ENCODE measurements at places on chromosomes 4 and X.

DNA sequence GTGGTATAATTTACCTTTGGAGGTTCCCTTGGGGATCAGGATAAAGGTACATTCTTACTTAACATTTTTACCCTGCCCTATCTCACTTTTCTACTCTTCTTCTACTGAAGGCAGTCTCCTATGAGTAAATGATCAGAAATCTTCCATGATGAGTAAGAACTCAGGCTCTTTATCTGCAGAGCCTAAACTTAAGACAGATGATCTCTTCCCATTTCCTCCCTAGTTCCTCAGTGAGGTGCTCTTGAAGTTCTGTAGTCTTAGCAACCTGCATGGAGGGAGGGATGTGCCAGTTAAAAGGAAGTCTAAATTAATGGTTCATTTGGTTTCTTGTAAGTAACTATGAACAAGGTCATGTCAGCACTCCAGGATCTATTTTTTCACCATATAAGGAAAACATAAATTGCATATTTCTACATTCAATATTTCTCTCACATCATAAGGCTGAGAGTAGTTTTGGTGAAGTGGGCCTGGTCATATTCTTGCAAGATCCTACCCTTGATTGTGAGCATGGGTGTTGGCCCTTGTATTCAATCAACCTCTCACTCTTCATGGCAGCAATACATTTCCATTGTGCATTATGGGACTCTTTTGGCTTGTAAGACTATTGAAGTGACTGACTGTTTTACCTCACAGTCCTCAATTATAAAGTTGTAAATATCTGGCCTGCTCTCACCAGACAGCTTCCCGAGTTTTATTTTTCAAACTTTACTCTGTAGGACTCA lies 295.5 kb downstream of the SLC7A11 start:
- DNase-seq: no peak

GRCh38 chr4:111512081-111512783 lies 633.0 kb upstream of the FAM241A start:
- no peak for DNase-seq

- DNase-seq: no peak
Measured at GRCh38 chr4:107497054-107497453, 223.0 kb downstream of the PAPSS1 start.

GRCh38 chr4:31787701-31788100 lies 1067.5 kb downstream of the PCDH7 start:
- DNase-seq: no peak

DNA sequence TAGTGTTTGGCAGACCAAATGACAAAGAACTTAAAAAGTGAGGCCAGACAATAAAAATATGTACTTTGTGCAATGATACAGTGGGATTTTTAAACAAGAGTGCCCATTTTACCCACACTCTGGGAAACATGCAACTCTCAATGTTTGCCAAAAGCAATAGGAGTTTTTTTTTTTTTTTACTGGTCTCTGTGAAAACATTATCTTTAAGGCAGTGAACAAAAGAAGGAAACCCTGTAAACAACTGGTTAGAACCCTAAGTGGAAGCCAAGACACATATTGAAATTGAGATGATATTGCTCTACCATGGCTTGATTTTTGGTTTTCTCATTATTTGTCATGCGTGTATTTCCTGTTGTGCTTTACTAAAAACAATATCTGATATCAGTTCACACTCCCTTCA lies 67.2 kb upstream of the PPP3CA start:
- DNase-seq: no peak

GRCh38 chr4:8409264-8410065 lies 31.1 kb downstream of the ACOX3 start:
- peak; percentile 79 for DNase-seq

- no peak for DNase-seq
Measured at GRCh38 chr4:32219306-32220075, 1499.3 kb downstream of the PCDH7 start.

DNA sequence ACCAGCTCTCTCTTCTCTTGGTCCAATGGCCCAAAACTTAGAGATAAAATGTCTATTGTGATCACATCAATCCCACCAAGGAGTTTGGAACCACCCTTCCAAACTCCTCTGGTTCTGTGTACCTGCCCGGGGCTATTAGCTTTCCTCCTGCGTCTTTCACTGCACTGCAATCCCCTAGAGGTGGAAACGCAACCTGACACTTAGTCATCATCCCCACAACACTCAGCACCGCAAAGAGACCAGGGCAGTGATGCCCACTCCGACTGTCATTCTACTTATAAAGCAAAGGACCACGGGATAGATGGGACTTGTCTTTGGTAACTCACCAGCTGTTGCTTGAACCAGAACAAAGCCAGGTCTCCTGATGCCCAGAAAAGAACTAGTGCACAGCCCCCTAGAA lies 22.0 kb downstream of the AFAP1 start:
- no peak for DNase-seq

DNA sequence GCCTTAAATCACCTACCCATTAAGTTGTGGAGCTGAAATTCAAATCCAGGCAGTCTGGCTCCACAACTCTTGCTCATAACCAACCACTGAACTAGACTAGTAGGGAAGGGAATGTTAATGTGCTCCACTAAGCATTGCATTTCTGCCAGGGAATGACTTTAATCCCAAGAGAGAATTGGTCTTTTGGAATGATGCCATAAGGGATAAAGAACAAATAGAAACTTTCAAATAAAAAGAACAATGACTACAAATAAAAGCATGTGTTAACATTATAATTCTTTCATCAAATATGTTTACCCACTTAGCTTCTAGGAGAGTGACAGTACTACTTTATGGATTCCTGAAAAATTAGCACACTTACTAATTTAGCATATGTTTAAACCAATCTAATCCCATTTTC lies 905.9 kb downstream of the CENPC start:
- no peak for DNase-seq

DNA sequence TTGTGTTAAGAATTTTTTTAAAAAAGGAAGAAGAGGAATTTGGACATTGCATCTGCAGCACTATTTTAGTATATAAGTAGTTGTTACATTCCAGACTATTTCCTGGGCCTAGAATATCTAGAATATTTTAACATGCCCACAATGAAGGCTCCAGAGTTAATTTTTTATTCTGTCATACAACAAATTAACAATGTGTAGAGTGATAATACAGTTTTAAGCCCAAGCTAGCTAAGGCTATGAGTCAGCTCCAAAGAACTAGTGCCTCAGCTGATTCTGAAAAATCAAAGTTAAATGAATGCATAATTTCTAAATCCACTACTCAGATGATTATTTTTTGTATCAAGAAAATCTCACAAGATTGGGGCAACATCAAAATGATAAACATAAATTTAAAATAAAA lies 231.4 kb downstream of the PRDM5 start:
- DNase-seq: no peak

- no peak for DNase-seq
Measured at GRCh38 chr4:10727140-10727880, 42.7 kb upstream of the CLNK start.

DNA sequence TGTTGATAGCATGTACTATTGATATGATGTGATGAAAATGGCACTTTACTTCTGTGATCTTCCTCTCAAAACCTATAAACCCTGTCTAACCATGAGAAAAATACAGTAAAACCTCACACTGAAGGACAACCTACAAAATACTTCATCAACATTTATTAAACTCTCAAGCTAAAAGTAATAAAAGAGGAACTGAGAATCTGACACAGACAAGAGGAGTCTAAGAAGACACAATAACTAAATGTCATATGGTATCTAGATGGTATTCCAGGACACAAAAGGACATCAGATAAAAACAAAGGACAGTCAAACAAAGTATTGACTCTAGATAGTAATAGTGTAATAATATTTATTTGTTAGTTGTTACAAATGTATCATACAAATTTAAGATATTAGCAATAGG lies 655.3 kb downstream of the SH3BGRL start:
- no peak for DNase-seq

- DNase-seq: no peak
Measured at GRCh38 chrX:6667048-6667768, 132.3 kb upstream of the VCX3A start.

GRCh38 chrX:70354716-70355115 lies 64.8 kb downstream of the KIF4A start:
- no peak for DNase-seq

DNA sequence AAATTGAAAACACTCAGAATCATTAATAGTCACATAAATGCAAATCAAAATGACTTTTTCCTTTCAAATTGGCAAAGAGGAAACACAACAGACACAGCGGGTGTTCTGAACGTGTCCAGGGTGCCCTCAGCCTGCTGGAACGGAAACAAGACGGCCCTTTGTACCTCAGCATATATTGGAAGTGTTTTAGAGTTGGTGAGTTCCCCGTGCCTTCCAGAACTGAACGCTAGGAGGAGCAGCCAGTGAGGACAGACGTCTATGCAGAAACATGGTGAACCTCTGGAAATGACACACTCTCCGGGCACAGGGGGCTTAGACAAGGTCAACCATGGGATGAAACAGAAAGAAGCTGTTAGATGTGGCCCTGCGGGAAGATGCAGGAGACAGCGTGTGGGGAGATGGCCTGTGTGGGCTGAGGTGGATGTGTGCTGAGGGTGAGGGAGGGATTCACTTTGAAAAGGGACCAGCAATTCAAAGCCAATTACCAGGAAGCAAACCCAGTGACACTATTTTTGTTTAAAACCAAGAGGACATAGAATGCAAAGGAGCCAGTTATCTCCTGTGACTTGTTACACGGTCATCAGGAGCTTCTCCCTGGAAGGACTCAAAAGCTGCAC lies 40.4 kb downstream of the RNF212 start:
- DNase-seq: no peak

GRCh38 chrX:48772602-48773001 lies 11.1 kb downstream of the GLOD5 start:
- DNase-seq: no peak

DNA sequence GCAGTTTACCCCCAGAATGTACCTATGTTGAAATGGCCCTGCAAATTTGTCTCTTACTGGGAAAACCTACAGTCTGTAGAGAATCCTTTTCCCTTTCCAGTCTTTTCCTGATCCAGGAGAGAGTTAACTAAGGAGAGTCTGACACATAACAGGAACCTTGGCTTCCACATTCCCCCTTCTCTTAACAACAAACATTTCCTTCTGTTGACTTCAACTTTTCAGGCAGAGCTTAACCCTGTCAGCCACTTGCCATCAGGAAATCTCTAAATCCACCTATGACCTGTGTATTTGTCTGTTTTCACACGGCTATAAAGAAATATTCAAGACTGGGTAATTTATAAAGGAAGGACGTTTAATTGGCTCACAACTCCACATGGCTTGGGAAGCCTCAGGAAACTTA lies 45.6 kb upstream of the GPR78 start:
- no peak for DNase-seq

- no peak for DNase-seq
Measured at GRCh38 chrX:130093271-130093670, 17.0 kb downstream of the ELF4 start.

DNA sequence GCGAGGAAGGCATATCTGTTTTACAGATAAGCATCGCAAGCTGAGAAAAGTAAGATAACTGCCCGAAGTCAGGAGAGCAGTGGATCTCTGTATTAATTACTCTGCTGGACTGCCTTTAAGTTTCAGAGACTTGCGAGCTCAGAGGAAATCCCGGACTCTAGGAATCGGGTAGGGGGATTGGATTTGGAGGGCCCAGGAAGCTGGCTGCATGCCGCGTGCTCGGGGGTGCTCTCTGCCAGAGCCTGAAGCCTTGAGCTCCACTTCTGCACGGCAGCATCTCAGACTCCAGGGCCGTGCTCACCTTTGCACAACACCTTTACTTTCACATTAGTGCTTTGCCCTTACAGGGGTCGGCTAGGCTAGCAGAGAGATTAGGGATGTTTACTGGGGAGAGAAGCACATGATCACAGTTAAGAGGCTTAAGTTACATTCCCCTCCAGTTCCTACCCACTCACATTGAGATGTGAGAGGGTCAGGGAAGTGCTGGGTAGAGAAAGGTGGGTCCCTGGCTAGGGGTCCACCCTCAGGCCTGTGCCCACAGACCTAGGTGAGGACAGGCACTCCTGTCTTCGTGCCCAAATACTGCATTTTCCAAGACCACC lies 57.0 kb downstream of the TRIML1 start:
- no peak for DNase-seq

DNA sequence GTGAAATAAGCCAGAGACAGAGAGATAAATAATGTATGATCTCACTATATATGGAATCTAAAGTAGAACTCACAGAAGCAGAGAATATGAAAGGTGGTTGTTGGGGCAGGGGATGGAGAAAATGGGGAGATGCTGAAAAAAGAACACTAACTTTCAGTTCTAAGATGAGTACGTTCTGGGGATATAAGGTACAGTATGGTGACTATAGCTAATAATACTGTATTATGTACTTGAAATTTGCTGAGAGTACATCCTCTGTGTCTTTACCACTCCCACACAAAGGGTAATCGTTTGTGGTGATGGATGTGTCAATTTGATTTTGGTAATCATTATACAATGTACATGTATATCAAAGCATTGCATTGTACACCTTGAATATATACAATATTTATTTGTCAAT lies 6.6 kb downstream of the FBXL5 start:
- no peak for DNase-seq

DNA sequence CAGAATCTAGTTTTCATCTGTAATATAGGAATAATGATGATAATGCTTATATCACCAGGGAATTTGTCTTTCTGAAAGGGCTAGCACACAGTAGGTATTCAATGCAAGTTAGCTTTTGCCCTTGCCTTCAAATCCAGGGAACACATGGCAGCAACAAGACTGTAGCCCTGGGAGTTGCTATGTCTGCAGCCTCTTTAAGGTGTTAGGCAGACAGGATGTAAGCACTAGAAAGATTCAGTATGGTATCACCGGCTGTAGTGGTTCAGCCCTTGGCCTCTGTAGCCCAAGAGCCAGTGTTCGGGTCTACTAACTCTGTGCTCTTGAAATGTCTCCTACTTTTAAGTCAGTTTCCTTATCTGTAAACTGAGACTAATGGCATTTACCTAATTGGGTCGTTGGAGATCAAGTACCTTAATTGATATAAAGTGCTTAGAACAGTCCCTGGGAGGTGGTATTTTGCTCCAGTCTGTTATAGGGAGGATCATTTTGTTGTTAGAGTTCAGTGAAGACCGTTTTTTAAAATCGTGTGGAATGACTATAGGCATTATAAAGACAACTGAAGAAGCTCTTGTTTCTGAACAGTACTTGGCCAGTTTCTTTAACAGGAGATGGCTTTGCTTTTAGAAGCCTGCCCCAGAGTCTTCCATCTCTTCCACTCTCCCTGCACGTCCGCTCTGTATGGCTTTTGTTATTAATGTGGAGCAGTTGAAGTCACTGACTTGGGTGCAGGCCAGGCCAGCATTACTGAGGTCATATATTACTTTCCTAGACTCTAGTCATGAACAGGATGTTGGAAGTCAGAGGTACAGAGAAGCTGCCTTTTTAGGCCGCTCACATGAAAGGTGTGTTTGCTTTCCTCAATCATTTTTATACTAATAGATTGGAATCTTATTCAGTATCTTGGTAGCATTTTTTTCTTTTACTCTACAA lies 44.8 kb downstream of the GAB1 start:
- peak; percentile 90 for DNase-seq

DNA sequence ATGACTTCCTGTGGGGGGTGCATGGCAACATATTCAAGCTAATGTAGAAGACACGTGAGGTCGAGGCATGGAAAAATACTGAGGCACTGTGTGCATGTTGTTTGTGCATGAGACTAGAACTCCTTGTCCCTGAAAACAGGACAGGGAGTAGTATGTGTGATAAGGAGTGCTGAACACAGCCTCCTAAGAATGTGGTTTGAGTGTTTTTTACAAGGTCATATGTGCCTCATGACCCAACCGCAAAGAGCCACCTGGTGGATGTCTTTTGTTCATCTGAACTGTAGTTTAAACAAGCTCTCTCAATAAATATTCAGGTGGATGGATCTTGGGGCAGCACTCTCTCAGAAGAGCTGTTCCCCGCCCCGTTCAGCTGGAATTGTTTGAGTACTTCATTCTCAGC lies 226.6 kb downstream of the NLGN4X start:
- no peak for DNase-seq
